ENCODE measurements at places on chromosomes 2 and 18.

- DNase-seq, result no peak
Measured at GRCh38 chr2:60553495-60554073, at the start of gene BCL11A. Gene BCL11A, minus strand, starts transcription at chr2:60553654. Its CDS starts 384 bp downstream, at chr2:60553270.

DNA sequence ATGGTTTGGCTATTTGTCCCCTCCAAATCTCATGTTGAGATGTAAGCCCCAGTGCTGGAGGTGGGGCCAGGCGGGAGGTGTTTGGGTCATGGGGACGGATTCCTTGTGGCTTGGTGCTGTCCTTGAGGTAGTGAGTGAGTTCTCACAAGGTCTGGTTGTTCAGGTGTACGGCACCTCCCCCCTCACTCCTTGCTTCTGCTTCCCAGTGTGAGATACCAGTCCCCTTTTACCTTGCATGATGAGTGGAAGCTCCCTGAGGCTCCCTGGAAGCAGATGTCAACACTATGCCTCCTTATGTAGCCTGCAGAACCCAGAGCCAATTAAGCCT is 232.6 kb downstream of the LDLRAD4 start:
- no peak for DNase-seq

- DNase-seq, result no peak
Measured at GRCh38 chr2:179239195-179239594, 25.4 kb downstream of the SESTD1 start.

DNA sequence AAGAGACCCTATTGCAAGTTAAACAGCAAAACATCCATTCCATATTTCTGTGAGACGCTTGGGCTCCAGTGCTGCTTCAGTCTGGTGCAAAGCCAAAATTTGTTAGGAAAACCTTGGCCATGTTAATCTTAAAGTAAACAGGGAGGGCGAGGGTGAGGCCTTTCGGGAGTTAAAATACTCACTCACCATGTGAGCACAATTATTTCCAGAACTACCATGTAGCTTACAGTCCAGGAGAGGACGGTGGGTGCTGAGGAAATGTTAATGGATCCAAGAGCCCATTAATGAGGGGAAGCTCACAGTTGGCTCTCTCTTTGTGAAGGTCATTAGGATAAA is 286.4 kb downstream of the SLC8A1 start:
- DNase-seq, result no peak

GRCh38 chr2:12711339-12711738 is 5.4 kb upstream of the TRIB2 start:
- no peak for DNase-seq

DNA sequence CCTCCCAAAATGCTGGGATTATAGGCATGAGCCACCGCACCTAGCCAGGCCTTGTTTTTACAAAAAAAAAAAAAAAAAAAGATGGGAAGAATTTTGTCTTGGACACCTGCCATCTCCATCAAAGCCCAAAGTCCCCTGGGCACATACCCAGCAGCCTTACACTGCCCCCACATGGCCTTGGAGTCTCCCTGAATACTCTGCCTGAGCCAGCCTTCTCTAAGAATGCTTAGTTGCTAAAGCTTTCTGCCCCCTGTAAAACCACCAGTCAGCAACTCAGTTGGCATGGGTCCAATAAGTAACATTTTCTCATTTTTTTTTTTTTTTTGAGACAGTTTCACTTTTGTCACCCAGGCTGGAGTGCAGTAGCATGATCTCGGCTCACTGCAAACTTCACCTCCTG is 40.6 kb downstream of the SPC25 start:
- no peak for DNase-seq

GRCh38 chr18:63603772-63604171 is 16.6 kb downstream of the SERPINB13 start:
- DNase-seq, result no peak

GRCh38 chr2:159272156-159272555 is 14.3 kb downstream of the WDSUB1 start:
- no peak for DNase-seq

DNA sequence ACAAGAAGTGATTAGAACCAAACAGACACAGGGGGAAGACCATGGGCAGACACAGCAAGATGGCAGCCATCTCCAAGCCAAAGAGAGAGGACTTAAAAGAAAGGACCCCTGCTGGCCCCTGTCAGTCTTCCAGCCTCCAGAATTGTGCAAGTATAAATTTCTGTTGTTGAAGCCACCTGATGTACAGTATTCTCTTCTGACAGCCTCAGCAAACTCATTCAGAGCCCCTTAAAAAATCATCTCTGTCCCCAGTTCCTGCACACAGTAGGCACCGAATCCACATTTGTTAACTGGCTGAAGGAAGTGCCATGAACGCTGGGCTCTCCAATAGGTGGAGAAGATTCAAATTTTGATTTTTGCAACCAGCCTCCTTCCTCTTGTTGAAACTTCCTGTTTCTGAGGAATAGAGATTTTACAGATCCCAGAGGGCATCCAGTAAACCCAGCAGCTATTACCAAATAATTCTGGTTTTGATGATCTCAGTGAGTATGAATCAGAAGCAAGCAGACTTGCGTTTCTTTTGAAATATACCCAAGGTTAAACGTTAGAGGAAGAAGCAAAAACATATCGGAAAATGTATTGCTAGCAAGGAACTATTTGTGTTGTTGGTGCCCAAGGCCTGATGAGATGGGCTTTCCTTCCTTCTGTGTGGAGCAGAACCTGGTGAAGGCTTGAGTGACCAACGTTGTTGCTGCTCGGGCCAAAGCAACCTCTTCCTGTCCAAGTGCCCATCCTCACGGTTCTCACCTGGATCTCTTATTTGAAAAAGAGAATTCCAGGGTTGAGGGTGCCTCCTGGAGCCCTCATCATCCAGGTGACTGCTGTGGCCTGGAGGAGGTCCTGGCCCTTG is 47.7 kb upstream of the PLB1 start:
- DNase-seq, result no peak

GRCh38 chr18:70457788-70458187 is 168.9 kb downstream of the SOCS6 start:
- no peak for DNase-seq

- no peak for DNase-seq
Measured at GRCh38 chr2:239947729-239948045, 77.5 kb downstream of the NDUFA10 start.

DNA sequence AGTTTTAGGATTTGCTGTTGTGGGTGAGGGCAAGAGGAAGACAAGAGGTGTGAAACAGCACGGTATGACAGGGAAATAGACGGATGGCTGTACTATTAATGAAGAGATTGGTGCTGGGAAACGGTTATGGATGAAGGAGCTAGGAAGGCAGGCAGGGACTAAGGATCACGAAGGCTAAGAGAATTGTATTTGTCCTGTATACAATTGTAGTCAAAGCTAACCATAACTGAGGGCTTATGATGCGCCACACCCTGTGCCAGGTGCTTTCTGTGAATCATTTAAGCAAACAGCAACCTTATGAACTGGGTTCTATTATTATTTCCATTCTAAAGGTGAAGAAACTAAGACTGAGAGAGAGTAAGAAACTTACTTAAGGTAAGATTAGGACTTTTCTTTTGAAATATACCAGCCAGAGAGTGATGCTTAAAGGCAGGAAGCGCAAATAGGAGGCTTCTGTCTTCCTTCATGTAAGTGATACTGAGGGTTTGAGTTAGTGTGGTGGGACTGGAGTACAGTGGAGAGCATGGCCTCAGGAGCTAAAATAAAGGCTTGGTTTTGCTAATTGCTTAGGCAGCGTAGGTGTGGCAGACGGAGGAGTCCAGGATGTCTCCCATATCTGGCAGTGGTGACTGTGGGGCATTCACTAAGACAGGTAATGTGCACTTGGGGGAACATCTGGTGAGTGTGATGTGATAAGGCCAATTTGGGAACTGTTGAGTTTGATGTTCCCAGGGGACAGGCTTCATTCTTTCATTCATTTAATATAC is 85.8 kb downstream of the PLEKHM3 start:
- no peak for DNase-seq

DNA sequence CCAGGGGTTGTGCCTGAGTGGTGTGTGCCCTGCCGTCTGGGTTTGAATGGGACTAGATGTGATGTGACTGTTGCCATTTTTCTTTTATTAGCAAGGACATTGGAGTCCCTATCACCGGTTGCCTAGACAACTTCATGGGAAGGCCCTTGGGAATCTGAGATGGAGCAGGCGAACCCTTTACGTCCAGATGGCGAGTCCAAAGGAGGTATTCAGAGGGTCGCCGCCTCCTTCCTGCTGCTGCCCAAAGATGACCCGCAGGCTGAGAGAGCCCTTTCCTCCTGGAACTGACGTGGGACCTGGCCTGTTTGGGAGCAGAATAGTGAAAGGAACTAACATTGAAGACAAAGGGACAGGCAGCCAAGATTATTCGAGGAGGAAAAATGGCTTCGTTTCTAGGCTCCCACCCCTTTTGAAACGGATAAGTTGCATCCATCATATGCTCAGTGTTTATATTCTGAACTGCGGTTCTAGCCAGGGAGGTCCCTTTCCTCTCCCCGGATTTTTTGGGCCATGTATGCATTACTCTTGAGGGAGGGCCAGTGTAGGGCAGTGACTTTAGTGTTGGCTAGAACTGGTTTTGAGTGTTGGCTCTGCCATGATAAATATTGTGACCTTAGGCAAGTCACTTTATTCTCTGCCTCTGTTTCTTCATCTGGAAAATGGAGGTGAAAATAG is 673 bp downstream of the CENPO start:
- DNase-seq, result no peak

GRCh38 chr2:241770185-241770935 is 6.3 kb upstream of the GAL3ST2 start:
- DNase-seq, result no peak

DNA sequence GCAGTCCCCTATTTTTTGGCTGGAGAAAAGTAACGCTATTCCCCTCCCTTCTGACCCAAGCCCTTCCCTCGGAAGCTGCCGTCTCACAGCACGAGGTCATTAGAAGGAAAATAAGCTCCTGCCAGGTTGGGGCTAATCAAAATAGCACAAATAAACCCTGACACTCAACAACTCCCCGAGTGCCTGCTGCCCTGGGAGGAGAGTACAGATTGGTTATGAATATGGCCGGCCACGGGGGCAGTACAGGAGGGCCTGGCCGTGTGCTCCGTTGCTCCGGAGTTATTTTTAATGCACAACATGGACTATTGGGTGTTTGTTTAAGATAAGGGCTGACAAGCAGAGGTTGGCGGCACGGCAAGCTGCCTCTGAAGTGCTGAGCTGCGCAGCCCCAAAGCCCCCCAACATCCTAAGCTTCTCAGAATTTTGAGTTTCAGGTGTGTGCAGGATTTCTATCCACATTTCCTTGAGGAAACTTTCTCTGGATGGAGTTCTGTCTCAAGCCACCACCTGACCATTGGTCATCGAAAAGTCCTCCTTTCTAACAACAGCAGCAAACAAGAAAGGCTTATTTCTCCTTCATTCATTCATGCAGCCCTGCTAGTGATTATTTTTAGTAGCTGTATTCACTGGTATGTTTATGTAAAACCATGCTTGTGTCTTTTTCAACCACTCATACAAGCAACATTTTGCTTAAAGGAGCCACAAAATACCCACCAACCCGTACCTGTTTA is 58.7 kb downstream of the PAX3 start:
- no peak for DNase-seq
